Omental fat pad (tissue), 4 donors: ENCODE measurements at places on chromosomes 4 and X.
A peak's percentile ranks its signal among the peaks of the same experiment; 100 is the strongest.

DNA sequence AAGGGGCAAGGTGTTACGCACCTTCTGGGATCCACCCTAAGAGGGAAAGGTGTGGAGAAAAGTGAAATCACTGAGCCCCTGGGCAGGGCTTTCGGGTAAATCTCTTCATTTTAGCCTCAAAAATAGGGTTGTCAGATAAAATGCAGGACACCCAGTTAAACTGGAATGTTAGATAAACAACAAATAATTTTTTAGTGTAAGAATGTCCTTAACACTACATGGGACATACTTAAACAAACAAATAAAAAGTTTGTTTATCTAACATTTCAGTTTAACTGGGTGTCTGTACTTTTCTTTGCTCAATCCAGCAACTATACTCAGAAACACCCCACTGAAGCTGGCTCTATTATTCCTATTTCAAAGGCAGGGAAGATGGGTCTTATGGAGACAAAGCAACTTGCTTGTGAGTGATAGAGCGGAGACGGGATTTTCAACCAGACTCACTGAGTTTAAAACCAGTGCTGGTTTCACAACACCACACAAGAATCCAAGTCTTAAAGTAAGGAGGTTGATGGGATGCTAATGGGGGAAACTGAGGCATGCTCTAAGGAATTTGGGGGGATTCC is 144.8 kb upstream of the RBPJ start:
- DNase-seq = no peak

DNA sequence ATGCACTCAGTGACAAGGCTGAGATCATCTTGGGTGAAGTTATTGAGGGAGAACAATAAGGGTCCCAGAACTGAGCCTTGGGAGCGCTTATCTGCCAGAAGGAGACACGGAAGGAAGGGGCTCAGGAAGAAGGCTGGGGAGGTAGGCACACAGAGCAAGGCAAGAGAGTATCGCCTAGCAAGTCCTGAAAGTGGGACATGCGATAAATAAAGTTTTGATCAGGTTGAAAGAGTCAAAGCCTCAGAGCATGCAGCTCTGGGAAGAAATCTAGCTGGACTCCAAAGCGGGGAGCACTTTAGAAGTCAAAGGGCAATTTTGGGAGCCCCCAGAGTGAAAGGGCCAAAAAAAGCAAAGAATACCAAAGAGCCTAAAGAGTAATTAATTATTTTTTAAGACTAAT is 17.7 kb upstream of the ANXA3 start:
- no peak for DNase-seq

DNA sequence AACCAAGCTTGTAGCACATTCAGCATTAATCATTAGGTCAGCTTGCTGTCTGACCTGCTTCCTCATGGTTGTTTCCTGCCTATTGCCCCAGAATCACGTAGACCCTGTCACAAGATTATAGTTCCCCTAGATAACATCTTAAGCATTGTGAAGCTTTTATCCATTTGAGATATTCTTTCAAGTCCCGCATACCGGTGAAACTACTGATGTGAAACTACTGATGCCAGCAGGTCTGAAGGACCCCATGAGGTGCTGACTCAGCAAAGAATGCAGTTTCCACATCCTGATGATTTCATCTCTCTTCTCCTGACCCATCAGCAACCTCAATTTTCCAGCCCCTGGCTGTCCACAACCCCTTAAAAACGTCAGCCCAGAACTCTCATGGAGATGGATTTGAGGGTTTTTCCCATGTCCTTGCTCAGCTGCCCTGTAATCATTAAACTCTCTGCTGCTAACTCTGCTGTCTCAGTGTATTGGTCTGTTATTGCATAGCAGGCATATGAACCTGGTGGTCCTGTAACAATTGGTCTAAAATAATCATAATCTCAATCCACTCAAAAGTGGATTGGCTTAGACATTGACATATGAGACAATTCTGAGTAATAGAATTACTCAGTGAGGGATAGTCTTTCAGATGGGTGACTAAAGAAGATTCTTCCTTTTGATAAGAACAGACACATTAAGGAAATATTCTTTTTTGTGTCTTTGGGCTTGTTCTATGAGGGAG is 26.3 kb upstream of the UBA6 start:
- no peak for DNase-seq

DNA sequence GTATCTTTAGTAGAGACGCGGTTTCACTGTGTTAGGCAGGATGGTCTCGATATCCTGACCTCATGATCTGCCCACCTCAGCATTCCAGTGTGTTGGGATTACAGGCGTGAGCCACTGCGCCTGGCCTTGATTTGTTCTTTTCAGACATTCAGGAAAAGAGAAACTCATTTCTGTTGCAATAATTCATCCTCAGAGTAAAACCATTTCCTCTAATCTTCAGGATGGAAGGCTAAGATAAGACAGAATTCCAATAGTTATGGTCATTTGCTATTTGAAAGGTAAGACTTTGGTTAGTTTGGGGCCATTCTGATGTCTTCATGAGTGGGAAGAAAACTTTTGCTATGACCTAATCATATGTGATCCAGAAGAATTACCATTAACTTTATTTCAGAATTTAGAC is 83.0 kb downstream of the LRP2BP start:
- DNase-seq = no peak

DNA sequence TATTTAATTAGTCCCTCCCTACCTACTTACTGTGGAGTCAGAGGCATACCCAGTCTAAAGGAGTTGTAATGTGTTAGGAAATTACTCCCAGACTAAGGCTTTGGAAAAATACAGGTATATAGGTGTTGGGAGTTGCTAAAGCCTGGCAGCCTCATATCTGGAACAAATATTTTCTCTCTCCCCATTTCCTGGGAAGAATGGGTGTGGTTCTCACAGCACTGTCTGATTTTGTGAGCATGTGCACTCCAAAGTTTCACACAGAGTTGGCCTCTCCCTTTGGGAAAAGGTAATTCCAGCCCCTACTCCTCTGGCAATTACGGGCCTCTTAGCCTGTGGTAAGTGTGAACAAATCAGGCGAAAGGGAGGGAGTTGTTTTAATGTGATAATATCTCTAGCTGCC is 187.0 kb downstream of the MID1IP1 start:
- no peak for DNase-seq

DNA sequence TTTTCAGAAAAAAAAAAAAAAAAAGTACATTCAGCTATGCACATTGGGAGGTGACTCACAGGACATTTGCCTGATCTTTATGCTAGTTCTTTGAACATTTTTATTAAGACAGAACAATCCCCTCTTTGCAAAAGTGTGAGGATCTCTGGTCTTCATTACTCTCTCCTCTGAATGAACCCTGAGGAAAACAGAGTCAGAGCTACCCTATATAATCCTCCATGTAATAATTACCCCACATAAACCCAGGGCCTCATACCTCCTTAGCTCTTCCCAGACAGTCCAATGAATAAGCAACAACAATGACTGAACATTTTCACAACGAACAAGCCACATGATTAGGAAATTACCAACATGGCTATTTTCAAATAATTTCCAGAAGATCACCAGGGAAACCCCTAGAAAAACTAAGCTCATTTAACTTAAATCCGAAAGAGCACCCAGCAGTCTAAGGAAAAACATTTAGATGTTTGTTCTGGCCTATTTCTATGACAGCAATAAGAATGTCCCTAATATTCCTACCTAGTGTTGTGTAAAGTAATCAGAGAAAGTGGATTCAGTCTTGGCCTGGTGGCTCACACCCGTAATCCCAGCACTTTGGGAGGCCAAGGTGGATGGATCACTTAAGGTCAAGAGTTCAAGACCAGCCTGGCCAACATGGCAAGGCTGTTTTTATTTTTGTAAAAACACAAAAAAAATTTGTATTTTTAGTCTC is 37.8 kb downstream of the TBC1D9 start:
- no peak for DNase-seq

- no peak for DNase-seq
Measured at GRCh38 chr4:180564026-180564425, 1679.2 kb upstream of the TENM3 start.

DNA sequence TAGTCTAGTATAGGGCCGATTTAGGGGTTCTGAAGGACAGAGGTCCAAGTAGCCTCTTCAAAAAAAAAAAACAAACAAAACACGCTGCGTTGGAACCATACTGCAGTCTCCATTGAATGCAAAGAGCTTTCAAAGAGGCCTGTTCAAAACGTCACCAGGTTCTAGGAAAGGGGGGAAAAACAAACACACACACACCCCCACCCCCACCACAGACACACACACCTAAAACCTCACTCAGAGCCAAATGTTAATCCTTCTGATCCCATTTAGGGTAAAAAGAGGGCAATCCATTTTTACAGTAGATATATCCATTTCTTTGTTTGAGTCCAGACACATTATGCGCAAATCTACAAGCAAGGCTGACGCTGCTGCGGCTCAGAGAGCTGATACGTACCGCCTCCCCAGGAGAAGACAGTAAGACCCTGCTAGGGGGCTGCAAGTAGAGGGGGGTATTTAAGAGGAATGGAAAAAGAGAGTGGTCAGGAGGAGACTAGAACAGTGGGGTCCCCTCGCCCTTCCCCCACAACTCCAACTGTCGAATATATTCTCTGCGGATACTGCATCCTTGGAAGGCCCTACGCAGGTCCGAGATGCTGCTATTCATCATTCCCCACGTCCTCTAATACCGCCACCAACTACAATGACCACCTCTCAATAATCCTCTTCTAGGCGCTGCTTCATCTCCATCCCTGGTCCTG is 1.3 kb downstream of the NKRF start:
- no peak for DNase-seq

DNA sequence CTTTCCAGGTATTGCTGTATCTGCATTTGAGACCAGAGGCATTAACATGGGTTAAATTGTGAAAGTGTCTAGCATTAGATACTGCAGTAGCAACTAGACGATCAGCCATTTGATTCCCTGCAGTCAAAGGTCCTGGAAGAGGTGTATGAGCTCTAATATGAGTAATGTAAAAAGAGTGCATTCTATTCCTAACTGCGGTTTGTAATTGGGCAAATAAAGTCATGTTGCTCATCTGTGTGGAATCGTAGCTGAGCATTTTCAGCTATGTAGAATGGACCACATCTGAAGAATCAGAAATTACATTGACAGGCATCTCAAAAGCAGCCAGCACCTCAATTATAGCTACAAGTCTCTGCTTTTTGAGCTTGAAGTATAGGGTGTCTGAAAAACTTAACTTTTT is 157.6 kb downstream of the ZNF518B start:
- DNase-seq = no peak

- DNase-seq = no peak
Measured at GRCh38 chrX:30806187-30806728, 82.8 kb downstream of the TAB3 start.

GRCh38 chr4:185941461-185941860 is 127.5 kb upstream of the TLR3 start:
- peak; percentile 55 for DNase-seq

- no peak for DNase-seq
Measured at GRCh38 chr4:62320612-62321011, 1120.5 kb downstream of the ADGRL3 start.

DNA sequence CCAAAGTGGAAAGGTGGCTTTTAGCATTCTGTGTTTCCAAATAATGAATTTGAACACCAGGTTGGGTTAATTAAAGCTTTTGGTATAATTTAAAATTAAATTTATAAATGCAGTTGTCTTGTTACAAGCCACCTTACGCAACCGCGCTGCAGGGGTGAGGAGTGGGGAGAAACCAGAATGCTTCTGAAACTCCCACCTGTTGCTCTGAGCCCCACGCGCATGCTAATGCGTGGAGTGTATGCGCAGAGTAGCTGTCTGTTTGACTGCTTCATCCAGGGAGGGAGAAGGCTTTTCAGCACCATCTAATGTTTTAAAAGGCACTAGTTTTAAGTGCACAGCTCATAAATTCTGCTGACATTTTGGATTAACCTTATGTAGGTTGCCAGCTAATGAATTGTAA is 12.5 kb downstream of the OGT start:
- DNase-seq = no peak

DNA sequence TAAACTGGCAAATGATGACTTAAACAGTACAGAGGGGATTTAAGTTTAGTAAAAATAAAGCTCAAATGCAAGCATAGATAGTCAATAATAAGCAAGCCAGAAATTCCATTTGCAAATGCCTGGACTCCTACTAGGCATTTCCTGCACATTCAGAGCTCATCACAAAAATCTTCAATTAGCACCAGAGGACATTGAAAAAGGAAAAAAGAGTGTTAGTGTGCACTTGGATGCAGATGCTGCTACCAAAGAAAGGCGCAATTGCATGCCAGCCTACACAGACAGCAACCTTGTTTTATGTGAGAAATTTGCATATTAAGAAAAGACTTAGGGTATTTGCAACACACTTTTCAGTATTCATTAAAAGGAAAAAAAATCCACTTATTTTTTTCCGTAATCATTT is 282.1 kb downstream of the GRIA2 start:
- DNase-seq = no peak

- DNase-seq = no peak
Measured at GRCh38 chr4:149999485-150000074, 78.7 kb upstream of the DCLK2 start.

DNA sequence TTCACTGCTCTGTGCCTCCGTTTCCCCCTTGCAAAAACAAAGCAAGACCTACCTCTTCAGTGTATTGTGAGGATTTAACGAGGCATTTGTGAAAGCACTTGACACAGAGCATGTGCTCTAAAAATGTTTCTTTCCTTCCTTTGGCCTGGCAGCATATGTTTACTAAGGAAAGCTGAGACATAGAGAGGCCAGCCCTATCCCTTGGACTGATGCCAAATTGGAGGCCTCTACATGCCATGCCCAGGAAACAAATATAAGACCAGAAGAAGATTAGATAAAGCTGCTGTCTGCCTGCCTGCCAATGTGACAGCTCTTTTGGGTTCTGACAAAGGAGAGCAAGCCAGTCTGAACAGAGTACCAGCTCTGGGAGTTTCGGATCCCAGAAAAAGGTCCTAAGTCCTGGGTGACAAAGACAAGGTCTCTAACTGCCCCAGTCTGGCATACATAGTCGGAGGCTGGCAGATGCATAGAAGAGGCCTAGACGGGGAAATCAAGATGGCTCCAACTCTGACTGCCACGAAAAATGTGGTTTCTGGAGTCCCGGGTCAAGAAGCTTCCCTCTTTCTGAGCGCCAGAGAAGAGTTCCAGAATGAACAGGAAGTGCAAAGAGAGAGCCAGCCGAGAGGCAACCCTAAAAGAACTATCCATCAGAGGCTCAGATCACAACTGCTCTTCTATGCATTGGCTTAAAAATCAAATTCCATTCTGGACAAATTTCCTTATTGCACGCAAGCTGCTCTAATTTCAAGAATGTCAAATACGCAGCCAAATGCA is 25.8 kb downstream of the OTUD6A start:
- DNase-seq = no peak

GRCh38 chrX:142089193-142089592 is 115.9 kb downstream of the MAGEC2 start:
- DNase-seq = no peak

DNA sequence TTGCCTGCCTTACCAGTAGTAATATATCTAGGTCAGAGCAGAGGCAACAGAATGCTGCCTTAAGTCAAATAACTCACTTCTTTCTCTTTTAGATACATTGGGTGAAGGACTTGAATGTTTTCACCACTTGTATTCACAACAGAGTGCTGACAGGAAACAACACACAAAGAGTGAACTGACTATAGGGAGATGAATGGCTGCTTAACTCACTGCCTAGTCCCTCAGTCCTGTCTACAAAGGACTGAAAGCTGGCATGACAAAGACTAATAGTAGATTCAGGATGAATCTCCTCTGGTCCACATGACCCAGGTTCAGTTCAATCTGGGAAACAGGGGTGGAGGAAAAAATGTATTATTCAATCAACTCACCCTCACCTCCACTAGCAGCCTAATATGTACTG is 134.2 kb downstream of the GALNTL6 start:
- no peak for DNase-seq
